ENCODE measurements at places on chromosomes 4 and X.

- no peak for DNase-seq
Observed at GRCh38 chr4:244471-244870, 60.8 kb downstream of the ZNF732 start.

DNA sequence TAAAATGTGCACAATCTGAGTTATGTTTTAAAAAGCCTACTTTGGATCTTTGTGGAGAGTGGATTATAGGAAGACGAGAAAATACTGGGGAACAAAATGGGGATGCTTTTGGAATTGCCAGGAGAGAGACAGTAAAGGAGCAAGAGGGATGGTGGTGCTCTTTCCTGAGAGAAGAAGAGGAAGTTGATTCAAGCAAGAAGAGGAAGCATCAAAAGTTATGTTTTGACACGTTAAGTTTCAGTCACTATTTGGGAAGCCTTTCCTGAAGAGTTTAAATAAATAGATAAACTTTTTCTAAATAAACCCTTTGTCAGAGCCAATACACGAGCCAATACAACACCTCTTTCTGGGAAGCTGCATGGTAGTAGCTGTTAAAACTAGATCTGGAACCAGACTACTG, 394.1 kb downstream of the GALNTL6 start:
- no peak for DNase-seq

DNA sequence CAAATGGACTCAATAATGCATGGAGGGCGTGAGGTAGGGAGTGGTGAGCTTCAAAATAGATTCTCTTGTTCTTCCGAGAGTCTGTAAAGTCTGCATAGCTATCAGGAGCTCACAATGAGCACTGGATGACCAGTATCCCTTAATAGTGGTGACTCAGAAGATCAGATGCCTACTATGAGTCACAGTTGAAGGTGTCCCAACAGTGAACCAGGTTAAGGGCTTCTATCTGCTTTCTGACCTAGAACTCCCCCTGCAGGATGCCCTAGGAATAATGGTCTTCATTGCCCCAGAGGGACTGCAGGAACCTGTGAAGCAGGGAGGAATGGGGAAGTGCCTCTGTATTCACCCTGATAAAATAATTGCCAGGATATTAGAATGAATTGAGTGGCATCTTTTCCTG, 22.1 kb downstream of the DGKK start:
- DNase-seq, result no peak

DNA sequence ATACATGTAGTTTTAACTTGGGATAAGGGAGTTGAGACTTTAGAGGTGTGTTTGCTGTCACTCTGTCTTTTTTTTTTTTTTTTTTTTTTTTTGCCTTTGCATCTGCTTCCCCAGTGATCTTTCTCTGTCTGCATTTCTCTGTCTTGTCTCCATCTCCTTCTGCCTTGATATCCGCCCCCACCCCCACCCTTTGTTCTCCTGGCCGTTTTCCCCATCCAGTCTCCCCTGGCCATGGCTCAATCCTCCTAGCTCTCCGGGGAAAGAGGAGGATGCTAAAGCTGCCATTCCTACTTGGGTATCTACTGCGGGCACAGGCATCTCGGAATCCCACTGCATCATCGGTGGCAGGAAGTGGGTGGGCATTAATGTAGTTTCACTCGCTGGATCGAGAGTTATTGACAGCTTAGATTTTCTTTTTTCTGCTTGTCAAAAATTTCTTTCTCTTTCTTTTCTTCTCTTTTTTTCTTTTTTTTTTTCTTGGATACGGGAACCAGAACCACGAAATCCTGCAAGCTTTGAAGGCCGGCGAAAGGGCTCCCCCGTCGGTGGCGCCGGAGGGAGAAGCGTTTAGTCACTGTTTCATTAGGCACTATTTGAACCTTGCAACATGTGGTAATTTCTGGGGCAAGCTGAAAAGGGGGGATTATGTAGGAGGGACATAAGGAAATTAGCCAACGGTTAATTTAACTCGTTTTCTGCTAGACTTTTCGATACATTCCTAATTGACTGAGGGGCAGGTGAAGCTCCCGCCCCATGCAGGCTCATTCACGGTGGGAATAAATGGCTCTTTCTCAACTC, 8.2 kb downstream of the GSX2 start:
- no peak for DNase-seq

DNA sequence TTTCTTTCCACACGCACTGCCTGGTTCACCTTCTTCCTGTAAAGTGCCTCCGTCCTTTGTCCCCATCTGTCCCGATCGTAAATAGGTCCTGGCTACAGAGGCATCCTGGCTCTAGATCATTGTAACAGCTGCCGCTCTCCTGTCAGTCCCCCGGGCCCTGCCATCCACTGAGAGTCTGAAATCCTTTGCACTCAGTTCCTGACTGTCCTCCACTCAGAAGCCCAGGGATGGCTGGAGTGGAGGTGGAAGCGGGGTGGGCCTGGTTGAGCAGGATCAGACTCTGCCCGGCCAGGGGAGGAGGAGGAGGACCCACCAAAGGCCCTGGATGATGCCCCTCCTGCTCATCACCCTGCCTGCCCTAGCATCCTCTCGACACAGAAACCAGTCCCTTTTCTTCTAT, 29.8 kb downstream of the PIGG start:
- no peak for DNase-seq

DNA sequence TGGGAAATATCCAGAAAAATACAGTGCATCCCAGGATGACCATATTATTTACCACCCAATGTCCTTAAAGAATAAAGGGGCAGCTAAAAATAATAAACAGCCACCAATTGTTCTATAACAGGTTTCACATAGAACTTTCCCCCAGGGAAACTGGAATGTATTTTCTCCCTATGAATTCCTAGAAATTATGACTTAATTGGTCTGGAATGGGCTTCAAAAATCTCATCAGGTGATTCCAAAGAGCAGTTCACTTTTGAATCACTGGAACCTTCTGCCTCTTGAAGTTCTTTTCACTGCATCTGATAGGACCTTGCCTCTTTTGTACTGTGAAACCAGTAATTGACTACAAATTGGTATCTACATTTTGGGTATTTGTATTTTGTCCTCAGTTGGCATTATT, 119.3 kb downstream of the ZNF330 start:
- no peak for DNase-seq

- DNase-seq, result no peak
Observed at GRCh38 chr4:79177388-79177787, 148.5 kb downstream of the NAA11 start.

- no peak for DNase-seq
Observed at GRCh38 chr4:96354036-96354712, 514.3 kb downstream of the PDHA2 start.
